PC-3 (cell line): ENCODE measurements at places on chromosomes 4 and X. TPM values are rescaled to one million over a fixed set of nuclear protein-coding genes. Genes with fewer than 3 reads are reported as not detected.

Gene HS3ST1
- total RNA-seq, result 4.1 and 4.2 TPM in 2 replicates

Gene FAM47E
- total RNA-seq, result 0.91 and 0.98 TPM in 2 replicates

Gene CPZ
- total RNA-seq, result 21.7 and 27.9 TPM in 2 replicates

Gene DCX
- total RNA-seq, result not detected in 2 replicates

Gene SATL1
- total RNA-seq, result not detected in 2 replicates

Gene TRIM2
- 18.9 and 20.2 TPM in 2 replicates for total RNA-seq

Gene SPANXA2
- not detected in 2 replicates for total RNA-seq

Gene EDNRA
- total RNA-seq, result 2.1 and 2.4 TPM in 2 replicates

DNA sequence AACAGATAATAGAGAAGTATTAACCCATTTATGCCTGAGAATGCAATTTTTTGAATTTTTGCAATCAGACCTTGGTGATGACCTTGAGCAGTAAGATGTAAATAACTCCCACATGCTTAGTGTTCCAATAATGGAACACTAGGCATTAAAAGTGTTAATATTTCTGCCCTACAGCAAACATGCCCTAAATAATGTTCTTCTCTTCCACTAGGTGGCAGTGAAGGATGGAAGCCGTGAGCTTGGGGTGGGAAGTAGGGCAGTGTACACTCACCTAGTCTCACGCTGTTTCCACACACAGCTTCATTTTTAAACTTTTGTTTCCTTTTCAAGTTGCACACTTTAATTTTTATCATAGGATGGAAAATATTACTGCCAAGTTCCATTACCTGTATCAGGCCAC lies 613.1 kb upstream of the HS3ST1 start:
- H3K36me3 ChIP-seq, result no peaks in the 10 kb centered on the region
- H3K27me3 ChIP-seq, result no peaks in the 10 kb centered on the region
- H3K27ac ChIP-seq, result no peak overlapping the region
- H3K4me1 ChIP-seq, result no peaks in the 10 kb centered on the region

DNA sequence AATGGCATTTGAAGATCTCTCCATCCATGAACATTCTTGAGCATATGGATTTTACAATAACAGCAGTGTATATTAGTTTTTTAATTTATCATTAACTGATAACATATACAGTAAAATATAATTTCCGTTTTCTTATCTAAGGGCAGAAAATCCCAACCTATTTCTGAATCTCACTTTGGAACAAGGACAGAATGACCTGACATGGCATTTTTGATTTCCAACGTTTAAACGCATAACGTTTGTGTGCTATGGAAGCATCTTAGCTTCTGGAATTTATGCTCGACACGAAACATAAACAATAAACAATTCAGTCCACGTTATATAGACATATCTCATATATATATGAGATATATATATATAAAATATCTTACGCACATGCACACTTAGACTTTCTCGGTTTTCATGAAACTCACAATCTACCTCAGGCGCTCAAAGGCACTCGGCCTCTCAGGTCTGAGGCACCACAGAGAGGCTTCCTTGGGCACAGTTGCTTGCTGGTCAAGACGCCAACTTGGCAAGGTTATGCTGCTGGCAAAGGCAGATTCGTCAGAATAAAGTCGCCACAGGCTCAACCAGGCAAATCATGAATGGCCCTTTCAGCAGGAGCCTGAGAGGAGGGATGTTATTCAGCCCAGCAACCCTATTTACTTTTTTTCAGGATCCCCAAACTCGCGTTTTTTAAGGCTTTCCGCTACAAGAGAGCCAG lies 1.0 kb upstream of the UGT8 start:
- peaks cover 20% of the 10 kb centered on the region for H3K27me3 ChIP-seq
- no peaks in the 10 kb centered on the region for H3K4me1 ChIP-seq
- peak; percentile 3 for DNase-seq
- H3K27ac ChIP-seq, result no peak overlapping the region

GRCh38 chr4:138954428-138954827 lies 61.2 kb upstream of the NOCT start:
- DNase-seq, result no peak
- no peaks in the 10 kb centered on the region for H3K36me3 ChIP-seq
- H3K27ac ChIP-seq, result no peak overlapping the region
- H3K4me3 ChIP-seq, result no peak overlapping the region

- H3K27me3 ChIP-seq, result no peaks in the 10 kb centered on the region
- DNase-seq, result no peak
- no peak overlapping the region for H3K27ac ChIP-seq
- H3K36me3 ChIP-seq, result no peaks in the 10 kb centered on the region
- no peaks in the 10 kb centered on the region for H3K4me1 ChIP-seq
These were observed 69.9 kb downstream of the COX7B2 start for GRCh38 chr4:46839128-46839527.

DNA sequence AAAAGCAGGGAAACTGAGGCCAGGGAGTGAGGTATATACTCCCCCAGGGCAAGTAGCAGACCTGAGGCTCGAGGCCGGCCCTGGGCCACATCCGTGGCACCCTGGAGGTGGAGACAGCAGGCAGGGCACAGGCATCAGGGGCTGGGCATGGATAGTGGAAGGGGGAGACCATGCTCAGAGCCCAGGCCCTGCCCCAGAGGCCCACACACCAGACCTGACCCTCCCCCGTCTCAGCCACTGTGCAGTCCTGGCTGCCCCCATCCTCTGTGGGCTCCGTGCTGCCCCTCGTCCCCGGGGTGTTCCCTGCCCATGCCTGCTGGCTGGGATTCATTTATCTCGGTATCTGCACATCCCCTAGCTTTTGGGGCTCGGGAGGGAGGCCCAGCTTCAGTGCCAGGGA lies 103.1 kb upstream of the NKX1-1 start:
- H3K4me3 ChIP-seq, result no peak overlapping the region
- no peaks in the 10 kb centered on the region for H3K4me1 ChIP-seq
- DNase-seq, result no peak
- H3K27ac ChIP-seq, result no peak overlapping the region

- peak; percentile 12 for DNase-seq
- H3K36me3 ChIP-seq, result no peaks in the 10 kb centered on the region
- H3K27ac ChIP-seq, result no peak overlapping the region
- peaks cover 15% of the 10 kb centered on the region; the same call in 1 of the 2 replicates for H3K4me1 ChIP-seq
- H3K27me3 ChIP-seq, result no peaks in the 10 kb centered on the region
These were observed 13.6 kb downstream of the GASK1B start for GRCh38 chr4:158159054-158159717.

- H3K27me3 ChIP-seq, result no peaks in the 10 kb centered on the region
- no peak overlapping the region for H3K4me3 ChIP-seq
- no peak overlapping the region for H3K27ac ChIP-seq
- peak; percentile 35 for DNase-seq
- no peaks in the 10 kb centered on the region for H3K4me1 ChIP-seq
These were observed 149.7 kb downstream of the RRAGB start for GRCh38 chrX:55867181-55867651.

GRCh38 chr4:10033191-10033881 lies 12.0 kb upstream of the SLC2A9 start:
- no peaks in the 10 kb centered on the region for H3K27me3 ChIP-seq
- H3K4me3 ChIP-seq, result peak overlapping the region; percentile 22; the same call in 1 of the 2 replicates
- H3K27ac ChIP-seq, result peak overlapping the region; percentile 58
- H3K36me3 ChIP-seq, result no peaks in the 10 kb centered on the region
- peak; percentile 8 for DNase-seq

- H3K27me3 ChIP-seq, result no peaks in the 10 kb centered on the region
- DNase-seq, result no peak
- H3K27ac ChIP-seq, result no peak overlapping the region
- no peak overlapping the region for H3K4me3 ChIP-seq
- peaks cover 28% of the 10 kb centered on the region for H3K4me1 ChIP-seq
- H3K36me3 ChIP-seq, result no peaks in the 10 kb centered on the region
These were observed 10.9 kb downstream of the GAB1 start for GRCh38 chr4:143347484-143348111.
